ENCODE measurements at places on chromosomes 3 and 15.
A peak's percentile ranks its signal among the peaks of the same experiment; 100 is the strongest.

DNA sequence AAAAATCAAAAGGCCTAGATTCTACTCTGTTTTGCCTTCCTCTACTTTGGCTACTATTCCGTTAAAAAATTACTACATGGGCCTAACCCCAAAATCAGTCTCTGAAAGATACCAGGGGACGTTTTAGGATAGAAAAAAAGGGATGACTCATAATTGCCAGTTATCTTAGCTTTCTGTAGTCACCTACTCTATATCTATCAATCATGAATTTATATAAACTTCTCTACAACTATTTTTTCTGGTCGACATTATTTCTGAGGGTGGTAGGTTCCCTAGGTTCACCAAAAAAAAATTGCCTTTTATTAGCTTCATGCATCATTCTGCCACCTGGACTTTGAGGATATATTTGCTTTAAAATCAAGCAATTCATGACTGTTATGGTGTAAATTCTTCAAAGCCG is 36.5 kb downstream of the RAF1 start:
- no peak for DNase-seq

DNA sequence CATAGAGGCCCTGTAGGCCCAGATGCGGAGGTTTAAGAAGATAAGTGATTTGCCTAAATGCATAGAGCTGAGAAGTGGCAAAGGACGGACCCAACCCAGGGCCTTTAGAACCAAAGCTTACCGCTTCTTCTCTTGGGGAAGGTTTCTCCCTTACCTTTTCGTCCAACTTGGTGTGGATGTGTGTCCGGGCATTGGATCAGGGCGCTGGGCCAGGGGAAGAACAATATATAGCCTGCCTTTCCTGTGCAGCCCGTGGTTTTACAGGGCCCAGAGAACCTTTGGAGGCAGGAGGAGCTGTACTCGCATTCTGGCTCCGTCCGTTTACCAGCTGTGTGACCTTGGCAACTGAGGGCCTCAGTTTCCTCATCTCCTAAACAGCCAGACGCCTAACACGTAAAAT is 686 bp upstream of the P3H2 start:
- DNase-seq, result no peak

DNA sequence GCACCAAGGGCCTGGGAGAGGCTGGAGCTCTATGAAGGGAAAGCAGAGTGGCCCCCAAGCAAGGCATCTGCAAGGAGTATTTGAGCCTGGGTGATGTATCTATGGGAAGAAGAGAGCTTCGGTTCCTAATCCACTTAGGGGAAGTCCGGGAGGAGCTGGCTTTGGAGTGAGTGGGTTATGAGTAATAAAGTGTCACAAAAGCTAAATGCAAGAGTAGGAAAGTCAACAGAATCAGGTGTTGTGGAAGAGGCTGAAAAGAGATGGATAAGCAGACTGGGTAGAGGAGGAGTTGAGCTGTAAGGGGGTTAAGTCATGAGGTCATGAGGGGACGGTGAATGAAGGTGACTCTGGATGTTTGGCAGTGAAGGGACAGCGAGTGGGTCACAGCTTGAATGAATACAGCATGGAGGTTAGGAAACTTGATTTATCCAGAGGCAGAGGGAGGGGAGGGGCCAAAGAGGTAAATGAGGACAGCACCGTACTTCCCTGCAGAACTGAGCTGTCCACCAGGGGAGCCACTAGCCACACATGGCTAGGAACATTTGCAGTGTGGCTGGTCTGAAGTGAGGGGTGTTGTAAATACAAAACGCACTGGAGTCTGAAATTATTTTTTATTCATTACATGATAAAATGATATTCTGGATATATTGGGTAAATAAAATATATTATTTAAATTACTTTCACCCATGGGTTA is 83.3 kb downstream of the ADCY5 start:
- DNase-seq, result peak; percentile 45

DNA sequence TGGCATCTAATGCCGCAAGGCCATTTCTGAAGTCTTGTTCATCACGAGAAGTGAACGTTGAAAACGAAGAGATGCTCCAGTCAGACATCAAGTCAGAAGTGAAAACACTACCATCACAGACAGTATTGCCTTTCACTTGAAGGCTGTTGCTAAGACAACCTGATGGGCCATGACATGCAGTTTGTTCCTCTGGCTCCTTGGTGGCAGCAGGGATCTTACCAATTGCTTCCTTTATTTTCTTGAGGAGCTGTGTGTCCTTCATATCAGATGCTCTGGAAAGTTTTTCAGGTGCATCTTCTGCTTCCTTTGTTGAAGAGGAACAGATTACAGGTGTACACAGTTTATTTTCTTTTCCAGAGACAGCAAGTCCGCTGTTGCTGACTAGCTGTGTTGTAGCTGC is 30.7 kb upstream of the MYLK start:
- no peak for DNase-seq

DNA sequence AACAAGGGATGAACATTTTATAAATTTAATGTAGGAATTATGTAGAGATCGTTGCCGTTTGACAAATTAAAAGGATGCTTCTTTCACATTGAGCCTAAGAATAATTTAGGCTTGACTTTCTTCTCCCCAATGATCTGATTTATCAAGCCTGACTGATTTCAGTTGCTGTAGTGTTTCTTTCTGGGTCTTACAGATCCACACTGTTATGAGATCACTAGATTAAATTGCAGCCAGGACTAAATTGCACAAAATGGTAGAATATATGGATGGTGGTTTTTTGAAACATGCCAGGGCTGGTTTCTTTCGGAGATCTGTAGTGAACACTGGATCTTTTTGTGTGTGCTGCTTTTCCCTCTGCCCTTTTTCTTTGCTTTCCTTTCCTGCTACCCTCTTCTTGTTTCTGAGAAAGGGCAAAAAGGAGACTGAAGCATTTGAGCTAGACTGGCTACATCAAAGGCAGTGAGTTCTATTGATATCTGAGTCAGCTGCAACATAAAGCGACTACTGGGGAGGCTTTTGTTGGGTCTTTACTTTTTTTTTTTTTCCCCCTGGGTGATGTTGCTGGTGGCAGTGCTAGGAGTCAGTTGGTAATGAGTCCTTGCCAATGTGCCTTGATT is 83.0 kb downstream of the AKAP13 start:
- peak; percentile 24 for DNase-seq

DNA sequence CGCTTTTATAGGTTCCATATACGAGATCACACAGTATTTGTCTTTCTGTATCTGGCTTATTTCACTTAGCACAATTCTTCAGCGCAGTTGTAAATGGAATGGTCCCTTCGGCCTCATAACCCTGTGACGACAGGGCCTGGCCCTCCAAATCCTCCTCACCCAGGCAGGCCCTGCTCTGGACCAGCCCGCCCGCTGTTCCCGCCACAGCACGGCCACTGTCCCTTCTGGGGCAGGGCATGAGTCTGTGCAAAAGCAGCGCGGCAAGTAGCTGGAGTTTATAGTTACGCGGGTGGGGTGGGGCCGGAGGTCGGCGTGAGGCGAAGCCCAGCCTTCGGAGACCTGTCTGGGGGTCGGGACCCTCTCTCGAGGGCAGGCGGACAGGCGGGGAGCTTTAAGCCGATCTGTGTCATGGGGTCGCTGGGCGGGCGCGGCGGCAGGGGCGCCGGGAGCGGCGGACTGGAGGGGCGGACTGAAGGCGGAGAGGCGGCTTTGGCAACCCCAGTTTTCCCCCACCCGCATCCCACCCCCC is 543 bp downstream of the ARPIN start:
- DNase-seq, result no peak

- DNase-seq, result no peak
These were observed 31.7 kb upstream of the FRMD4B start for GRCh38 chr3:69417541-69418078.
